Ascending aorta (tissue), 2 donors: ENCODE measurements at places on chromosomes 11 and 22.

DNA sequence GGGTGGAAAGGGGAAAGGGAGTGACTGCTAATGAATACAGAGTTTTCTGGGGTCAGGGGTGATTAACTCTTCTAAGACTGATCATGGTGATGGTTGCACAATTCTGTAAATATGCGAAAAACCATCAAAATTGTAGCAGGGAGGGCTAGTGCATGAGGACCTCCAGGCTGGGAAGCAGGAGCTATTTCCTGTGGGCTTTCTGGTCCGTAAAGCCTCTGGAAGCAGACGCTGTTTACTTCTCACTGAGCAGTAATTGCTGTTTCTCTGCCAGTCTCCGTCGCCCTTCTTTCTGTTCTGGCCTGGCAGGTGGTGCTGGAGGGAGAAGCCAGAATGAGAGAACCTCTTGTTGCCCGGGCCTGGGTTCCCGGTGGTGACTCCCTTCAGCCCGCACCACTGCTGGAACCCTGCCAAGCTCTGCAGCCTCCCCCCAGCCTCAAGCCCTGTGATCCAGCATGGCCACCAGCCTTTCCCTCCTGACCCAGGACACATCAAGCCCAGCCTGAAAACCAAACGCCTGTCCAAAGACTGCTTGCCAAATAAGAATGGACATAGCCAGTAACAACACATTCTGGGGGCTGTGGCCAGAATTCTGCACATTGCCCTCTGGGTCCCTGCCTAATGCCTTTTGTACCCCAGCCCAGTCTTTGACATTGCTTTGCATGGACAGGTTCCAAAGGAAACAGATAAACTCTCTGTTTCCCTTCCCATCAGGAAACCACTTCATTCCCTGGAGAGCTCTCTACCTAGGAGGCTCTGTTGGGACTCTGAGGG is 201.0 kb upstream of the NAV2 start:
- H3K36me3 ChIP-seq: no peaks in the 10 kb centered on the region
- peak; percentile 73 for DNase-seq
- H3K4me3 ChIP-seq: peak overlapping the region; percentile 29
- no peaks in the 10 kb centered on the region for H3K27me3 ChIP-seq
- peaks cover 13% of the 10 kb centered on the region for H3K4me1 ChIP-seq

DNA sequence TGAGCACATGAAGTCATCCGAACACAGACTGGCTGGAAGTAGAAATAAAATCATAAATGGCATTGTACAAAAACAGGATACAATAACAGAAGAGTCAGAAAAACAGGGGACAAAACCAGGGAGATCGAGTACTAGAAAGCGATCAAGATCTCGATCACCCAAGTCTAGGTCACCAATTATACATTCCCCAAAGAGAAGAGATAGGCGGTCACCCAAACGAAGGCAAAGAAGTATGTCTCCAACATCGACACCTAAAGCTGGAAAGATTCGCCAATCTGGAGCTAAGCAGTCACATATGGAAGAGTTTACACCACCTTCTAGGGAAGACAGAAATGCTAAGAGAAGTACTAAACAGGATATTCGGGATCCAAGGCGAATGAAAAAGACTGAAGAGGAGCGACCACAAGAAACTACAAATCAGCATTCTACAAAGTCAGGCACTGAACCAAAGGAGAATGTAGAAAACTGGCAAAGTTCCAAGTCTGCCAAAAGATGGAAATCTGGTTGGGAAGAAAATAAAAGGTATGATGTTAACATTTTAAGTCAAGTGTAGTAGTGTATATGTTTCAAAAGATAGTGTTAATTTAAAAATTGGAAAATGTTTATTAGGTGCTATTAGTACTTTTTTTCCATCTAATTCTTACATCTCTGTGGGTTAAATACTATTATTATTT is 9.4 kb downstream of the PCF11 start:
- peaks cover 73% of the 10 kb centered on the region for H3K36me3 ChIP-seq
- H3K27me3 ChIP-seq: no peaks in the 10 kb centered on the region
- H3K4me3 ChIP-seq: no peak overlapping the region
- H3K4me1 ChIP-seq: peaks cover 8% of the 10 kb centered on the region
- H3K27ac ChIP-seq: no peak overlapping the region

GRCh38 chr11:94629741-94630140 is 62.6 kb downstream of the PIWIL4 start:
- H3K27ac ChIP-seq: no peak overlapping the region
- H3K36me3 ChIP-seq: no peaks in the 10 kb centered on the region
- DNase-seq: no peak

- no peak overlapping the region for H3K4me3 ChIP-seq
- no peak overlapping the region for H3K27ac ChIP-seq
- peaks cover 14% of the 10 kb centered on the region for H3K36me3 ChIP-seq
Observed at GRCh38 chr22:35392357-35392756, 7.6 kb upstream of the MCM5 start.

- no peak for DNase-seq
- H3K27me3 ChIP-seq: no peaks in the 10 kb centered on the region
- no peaks in the 10 kb centered on the region for H3K4me1 ChIP-seq
- peaks cover 13% of the 10 kb centered on the region for H3K36me3 ChIP-seq
- H3K27ac ChIP-seq: no peak overlapping the region
- H3K4me3 ChIP-seq: no peak overlapping the region
Observed at GRCh38 chr22:37972527-37972926, 11.8 kb downstream of the SOX10 start.

DNA sequence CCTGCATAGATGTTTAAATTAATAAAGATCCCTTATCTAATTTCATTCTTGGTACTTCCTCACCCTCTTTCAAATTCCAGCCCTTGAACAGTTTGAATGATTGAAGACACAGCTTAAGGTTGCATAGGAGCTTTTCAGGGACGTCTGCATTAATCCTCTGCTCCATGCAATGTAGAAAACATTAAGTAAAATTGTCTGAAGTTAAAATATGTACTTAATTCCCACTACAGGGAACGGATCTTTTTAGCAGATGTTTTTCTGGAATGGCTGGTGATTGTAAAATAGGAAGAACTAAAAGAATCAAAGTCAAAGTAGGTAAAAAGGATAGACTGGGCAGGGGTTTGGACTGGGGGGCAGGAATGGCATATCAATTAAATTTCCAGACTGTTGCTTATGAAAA is 58.9 kb downstream of the ABTB2 start:
- H3K27ac ChIP-seq: no peak overlapping the region
- H3K27me3 ChIP-seq: no peaks in the 10 kb centered on the region
- DNase-seq: no peak
- H3K4me1 ChIP-seq: no peaks in the 10 kb centered on the region
- H3K36me3 ChIP-seq: no peaks in the 10 kb centered on the region

- peaks cover 4% of the 10 kb centered on the region for H3K4me1 ChIP-seq
- no peak overlapping the region for H3K27ac ChIP-seq
- no peak overlapping the region for H3K4me3 ChIP-seq
- H3K27me3 ChIP-seq: no peaks in the 10 kb centered on the region
- DNase-seq: no peak
Observed at GRCh38 chr11:99370549-99371216, 349.9 kb downstream of the CNTN5 start.

DNA sequence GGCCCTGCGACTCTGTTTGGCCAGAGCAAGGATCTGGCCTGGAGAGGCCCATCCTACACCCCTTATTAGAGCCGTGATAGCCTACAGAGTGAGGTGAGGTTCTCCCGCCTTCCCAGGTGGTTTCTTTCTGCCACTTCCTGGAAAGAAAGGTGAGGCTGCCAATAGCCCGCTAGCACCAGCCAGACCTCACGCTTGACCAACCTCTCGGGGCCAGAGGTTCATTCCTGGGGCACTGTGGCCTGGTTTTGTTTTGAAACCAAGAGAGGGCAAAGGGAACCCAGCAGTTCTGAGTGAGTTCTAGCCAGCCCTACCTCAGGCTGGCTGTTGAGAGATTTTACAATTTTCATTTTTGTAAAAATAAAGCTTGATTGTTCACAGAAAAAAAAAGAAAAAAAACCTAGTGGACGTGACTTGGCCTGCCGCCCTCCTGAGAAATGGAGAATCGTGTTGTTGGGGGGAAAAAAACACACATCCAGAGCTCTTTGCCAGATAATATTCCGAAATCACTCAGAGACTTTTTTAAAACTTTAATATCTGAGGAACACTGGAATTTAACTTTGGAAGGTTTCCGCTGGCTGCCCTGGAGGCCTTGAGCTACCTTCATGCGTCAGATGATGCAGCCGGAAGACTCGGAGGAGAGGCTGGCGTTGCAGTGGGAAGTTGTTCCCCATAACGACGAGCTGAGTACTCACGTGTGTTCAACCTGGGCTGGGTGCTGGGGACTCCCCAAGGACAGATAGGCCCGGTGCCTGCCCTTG is 84.5 kb downstream of the BCR start:
- H3K4me3 ChIP-seq: no peak overlapping the region
- H3K27me3 ChIP-seq: no peaks in the 10 kb centered on the region
- H3K27ac ChIP-seq: peak overlapping the region; percentile 78
- no peak for DNase-seq
- H3K4me1 ChIP-seq: no peaks in the 10 kb centered on the region

DNA sequence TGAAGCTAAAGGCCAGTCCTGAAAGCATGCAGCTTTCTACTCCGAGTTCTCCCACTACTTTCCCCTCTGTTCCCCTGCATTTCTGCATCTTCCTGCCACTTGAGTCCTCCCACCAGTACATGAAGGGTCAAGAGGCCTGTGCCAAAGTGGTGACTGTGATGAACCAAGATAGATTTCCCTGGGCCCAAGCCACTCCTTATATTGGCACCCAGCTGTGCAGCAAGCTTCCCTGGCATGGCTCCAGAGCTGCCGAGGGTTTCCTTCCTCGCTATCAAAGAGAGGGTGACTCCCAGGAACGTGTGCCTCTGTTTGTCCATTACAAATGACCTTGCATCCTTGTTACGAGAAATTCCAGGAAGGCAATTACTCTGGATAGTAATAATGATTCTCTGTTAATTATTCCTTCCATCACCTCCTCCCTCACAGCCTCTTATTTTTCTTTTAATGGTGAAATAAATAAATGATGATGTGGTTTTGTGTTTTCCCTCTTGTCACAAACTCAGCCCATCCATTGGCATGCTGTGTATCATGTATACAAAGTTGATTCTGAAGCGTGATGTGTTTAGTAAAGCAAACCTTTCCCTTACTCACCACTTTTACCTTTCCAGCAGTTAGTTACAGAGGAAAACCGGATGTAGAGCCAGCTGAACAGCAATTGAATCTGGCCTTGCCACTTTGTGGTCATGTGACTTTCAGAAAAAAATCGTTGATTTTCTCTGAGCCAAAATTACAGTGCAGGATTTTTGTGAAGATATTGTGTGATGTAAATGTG is 8.3 kb downstream of the SRSF8 start:
- no peaks in the 10 kb centered on the region for H3K27me3 ChIP-seq
- peak overlapping the region; percentile 3 for H3K27ac ChIP-seq
- peaks cover 5% of the 10 kb centered on the region for H3K4me1 ChIP-seq
